RWPE2 (cell line): ENCODE measurements at places on chromosomes 2 and 18.

GRCh38 chr2:177629357-177630024, 236.9 kb downstream of the AGPS start:
- H3K27ac ChIP-seq = no peak overlapping the region
- no peak overlapping the region for H3K4me3 ChIP-seq
- no peaks in the 10 kb centered on the region for H3K36me3 ChIP-seq
- H3K4me1 ChIP-seq = no peaks in the 10 kb centered on the region

DNA sequence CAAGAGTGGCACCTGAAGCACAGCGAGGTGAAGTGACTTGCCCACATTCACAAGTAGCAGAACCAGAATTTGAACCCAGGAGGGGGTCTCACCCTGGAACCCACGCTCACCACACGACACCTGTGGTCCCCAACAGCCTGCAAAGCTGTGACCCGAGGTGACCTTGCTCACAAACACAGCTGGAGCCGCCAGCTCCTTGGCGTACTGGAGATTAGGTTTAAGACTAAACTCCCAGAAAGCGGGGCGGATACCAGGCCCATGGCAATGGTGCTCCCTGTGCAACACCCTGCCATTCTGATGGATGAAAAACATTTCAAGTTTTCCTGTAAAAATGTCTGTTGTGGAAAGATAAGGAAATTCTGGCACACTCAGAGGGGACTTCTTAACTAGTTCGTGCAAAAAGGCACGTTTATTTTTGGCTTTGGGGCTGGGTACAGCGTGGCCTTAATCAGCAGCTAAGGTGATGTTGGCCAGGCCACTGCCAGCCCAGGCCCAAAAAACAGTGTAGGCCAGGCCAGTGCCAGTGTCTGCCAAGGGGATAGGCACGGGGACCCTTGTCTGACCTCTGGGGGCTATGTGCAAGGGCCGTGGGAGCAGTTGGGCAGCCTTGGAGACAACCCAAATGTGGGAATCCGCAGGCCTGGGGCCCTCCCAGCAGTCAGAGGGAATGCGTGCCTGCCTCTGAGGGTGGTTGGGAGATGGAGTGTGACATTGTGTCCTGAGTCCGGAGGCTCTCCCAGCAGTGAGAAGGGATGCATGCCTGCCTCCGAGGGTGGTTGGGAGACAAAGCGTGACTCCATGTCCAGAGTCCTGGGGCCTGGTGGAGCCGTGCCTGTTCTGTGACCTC, 185.0 kb upstream of the HS6ST1 start:
- H3K36me3 ChIP-seq = no peaks in the 10 kb centered on the region
- H3K4me1 ChIP-seq = no peaks in the 10 kb centered on the region
- no peak overlapping the region for H3K4me3 ChIP-seq
- no peak overlapping the region for H3K27ac ChIP-seq
- no peaks in the 10 kb centered on the region for H3K27me3 ChIP-seq

DNA sequence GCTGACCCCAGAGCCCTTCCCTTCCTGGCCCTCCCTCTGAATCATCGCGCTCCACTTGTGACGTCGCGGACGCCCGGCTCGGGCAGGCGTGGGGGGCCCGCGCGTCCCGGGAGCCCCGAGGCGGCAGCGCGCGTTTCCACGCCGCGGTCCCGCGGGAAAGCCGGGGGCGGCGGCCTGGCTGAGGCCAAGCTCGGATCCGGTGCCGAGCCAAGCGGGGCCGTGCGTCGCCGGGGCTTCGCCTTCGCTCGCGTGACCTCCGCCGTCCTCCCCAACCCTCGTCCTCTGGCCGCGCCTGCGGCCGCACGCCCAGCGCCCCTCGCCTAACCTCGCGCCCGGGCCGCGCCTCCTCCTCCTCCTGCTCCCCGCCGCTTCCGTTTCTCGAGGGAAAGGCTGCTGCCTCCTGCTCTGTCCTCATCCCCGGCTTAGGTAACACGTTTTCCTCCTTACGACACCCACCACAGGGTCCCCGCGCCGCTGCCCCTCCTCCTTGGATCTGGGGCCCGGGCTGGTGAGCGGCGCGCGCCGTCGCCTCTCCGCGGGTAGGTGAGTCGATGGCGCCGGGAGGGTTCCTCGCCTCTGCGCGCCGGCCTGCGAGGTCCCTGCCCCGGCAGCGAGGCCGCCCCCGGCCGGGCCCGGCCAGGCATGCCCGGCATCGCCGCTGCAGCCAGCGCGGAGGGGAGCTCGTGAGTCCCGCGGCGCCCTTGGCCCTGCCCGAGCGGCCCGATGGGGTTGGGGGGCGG, at the start of gene INPP1:
TSS of gene INPP1 (plus strand) at position 54 of the 740 bp plus-strand sequence. CDS start 16,514 bp downstream, outside the sequence.
- H3K4me3 ChIP-seq = peak within 1 kb of the TSS; percentile 49
- H3K4me1 ChIP-seq = peaks cover 17% of the 10 kb centered on the region
- no peaks in the 10 kb centered on the region for H3K36me3 ChIP-seq
- DNase-seq = peak; percentile 57
- H3K27ac ChIP-seq = peak within 1 kb of the TSS; percentile 46
- no peaks in the 10 kb centered on the region for H3K27me3 ChIP-seq

GRCh38 chr2:128377071-128377910, 58.6 kb upstream of the HS6ST1 start:
- no peak overlapping the region for H3K27ac ChIP-seq
- no peaks in the 10 kb centered on the region for H3K27me3 ChIP-seq
- peak; percentile 43 for DNase-seq

- H3K27ac ChIP-seq = peak overlapping the region; percentile 57
- no peaks in the 10 kb centered on the region for H3K36me3 ChIP-seq
- no peak overlapping the region for H3K4me3 ChIP-seq
- DNase-seq = peak; percentile 70
These were observed 32.0 kb downstream of the CTAGE1 start for GRCh38 chr18:22385718-22386117.

DNA sequence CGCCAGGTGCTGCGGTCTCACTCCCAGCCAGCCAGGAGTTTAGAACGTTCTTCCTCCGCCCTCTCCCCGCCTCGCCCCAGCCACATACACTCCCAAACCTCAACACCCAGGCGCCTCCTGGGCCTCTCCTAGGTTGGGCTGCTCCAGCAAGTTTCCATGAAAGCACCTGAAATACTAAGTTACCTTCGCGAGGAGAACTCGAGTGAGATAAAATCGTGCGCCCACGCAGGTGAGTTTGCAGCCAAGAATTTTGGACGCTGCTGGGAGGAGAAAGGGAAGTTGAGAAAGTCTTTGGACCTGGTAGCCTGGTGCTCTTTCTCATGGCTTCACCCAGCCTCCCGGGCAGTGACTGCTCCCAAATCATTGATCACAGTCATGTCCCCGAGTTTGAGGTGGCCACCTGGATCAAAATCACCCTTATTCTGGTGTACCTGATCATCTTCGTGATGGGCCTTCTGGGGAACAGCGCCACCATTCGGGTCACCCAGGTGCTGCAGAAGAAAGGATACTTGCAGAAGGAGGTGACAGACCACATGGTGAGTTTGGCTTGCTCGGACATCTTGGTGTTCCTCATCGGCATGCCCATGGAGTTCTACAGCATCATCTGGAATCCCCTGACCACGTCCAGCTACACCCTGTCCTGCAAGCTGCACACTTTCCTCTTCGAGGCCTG, at the start of gene GPR39:
TSS of gene GPR39 (plus strand) at position 83 of the 673 bp plus-strand sequence.
- H3K27ac ChIP-seq = peak within 1 kb of the TSS; percentile 89
- DNase-seq = no peak
- H3K27me3 ChIP-seq = no peaks in the 10 kb centered on the region
- H3K4me1 ChIP-seq = peaks cover 31% of the 10 kb centered on the region
- peak within 1 kb of the TSS; percentile 28 for H3K4me3 ChIP-seq
- no peaks in the 10 kb centered on the region for H3K36me3 ChIP-seq

GRCh38 chr2:159114835-159115234, 146.4 kb downstream of the TANC1 start:
- H3K27me3 ChIP-seq = no peaks in the 10 kb centered on the region
- no peaks in the 10 kb centered on the region for H3K36me3 ChIP-seq
- no peak for DNase-seq
- peaks cover 5% of the 10 kb centered on the region for H3K4me1 ChIP-seq
- H3K27ac ChIP-seq = no peak overlapping the region

- H3K36me3 ChIP-seq = no peaks in the 10 kb centered on the region
- H3K4me3 ChIP-seq = peak overlapping the region; percentile 36
- no peaks in the 10 kb centered on the region for H3K4me1 ChIP-seq
- no peak overlapping the region for H3K27ac ChIP-seq
These were observed 879 bp downstream of the TMEM178A start for GRCh38 chr2:39666491-39667101.

GRCh38 chr2:600542-601386, 76.4 kb downstream of the TMEM18 start:
- H3K27ac ChIP-seq = no peak overlapping the region
- H3K4me1 ChIP-seq = peaks cover 6% of the 10 kb centered on the region
- H3K36me3 ChIP-seq = no peaks in the 10 kb centered on the region

DNA sequence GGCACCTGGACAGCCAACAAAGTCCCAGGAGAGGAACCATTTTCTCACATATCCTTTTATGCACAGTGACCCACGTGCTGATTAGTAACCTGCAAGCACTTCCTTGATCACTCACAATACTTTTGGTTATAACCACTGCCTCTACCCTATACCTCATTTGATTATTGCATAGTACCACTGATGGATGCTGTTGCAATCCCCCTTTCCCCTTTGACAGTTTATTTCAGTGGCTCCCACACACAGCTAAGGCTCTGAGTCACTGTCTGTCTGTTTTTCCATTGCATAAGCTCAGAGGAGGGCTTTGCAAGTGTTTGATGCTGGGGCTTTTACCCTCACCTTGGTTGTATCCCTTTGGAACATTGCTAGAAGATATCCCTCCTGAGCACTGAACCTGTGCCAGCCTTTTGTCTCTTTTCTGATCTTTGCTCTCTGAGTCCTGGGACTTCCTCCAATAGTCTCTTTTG, 101.7 kb upstream of the RBBP8 start:
- no peak overlapping the region for H3K4me3 ChIP-seq
- no peaks in the 10 kb centered on the region for H3K27me3 ChIP-seq
- DNase-seq = no peak

DNA sequence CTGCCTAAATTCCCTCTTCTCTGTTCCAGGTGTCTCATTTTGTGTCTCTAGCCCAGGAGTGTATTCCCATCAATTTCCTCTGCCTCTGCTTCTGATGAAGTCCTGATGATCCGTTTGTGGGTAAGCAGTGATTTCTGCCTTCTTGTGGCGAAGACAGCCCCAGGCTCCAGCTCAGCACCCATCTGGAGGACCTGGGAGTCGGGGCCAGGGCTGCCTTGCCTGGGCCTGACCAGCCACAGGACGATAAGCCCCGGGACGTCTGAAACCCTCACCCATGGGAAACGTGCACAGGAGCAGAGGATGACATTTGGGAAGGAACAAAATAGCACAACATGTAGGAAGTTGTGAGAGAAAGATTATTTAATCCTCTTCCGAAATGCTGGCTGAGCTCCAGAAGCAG, 206.9 kb downstream of the FBXO15 start:
- no peaks in the 10 kb centered on the region for H3K27me3 ChIP-seq
- no peaks in the 10 kb centered on the region for H3K4me1 ChIP-seq
- H3K36me3 ChIP-seq = no peaks in the 10 kb centered on the region
- DNase-seq = no peak
- H3K4me3 ChIP-seq = no peak overlapping the region
- no peak overlapping the region for H3K27ac ChIP-seq

GRCh38 chr2:219071131-219071816, 10.6 kb upstream of the IHH start:
- no peaks in the 10 kb centered on the region for H3K36me3 ChIP-seq
- H3K4me3 ChIP-seq = no peak overlapping the region
- no peak for DNase-seq
- no peaks in the 10 kb centered on the region for H3K27me3 ChIP-seq
- peaks cover 5% of the 10 kb centered on the region for H3K4me1 ChIP-seq
- no peak overlapping the region for H3K27ac ChIP-seq

GRCh38 chr18:23981369-23981980, 33.1 kb upstream of the TTC39C start:
- peaks cover 2% of the 10 kb centered on the region for H3K27me3 ChIP-seq
- H3K4me1 ChIP-seq = no peaks in the 10 kb centered on the region
- no peak for DNase-seq
- H3K36me3 ChIP-seq = no peaks in the 10 kb centered on the region
- no peak overlapping the region for H3K27ac ChIP-seq

- no peak overlapping the region for H3K4me3 ChIP-seq
- no peaks in the 10 kb centered on the region for H3K4me1 ChIP-seq
- H3K36me3 ChIP-seq = no peaks in the 10 kb centered on the region
- H3K27ac ChIP-seq = no peak overlapping the region
- DNase-seq = no peak
These were observed 33.8 kb upstream of the NFATC1 start for GRCh38 chr18:79361766-79362522.

DNA sequence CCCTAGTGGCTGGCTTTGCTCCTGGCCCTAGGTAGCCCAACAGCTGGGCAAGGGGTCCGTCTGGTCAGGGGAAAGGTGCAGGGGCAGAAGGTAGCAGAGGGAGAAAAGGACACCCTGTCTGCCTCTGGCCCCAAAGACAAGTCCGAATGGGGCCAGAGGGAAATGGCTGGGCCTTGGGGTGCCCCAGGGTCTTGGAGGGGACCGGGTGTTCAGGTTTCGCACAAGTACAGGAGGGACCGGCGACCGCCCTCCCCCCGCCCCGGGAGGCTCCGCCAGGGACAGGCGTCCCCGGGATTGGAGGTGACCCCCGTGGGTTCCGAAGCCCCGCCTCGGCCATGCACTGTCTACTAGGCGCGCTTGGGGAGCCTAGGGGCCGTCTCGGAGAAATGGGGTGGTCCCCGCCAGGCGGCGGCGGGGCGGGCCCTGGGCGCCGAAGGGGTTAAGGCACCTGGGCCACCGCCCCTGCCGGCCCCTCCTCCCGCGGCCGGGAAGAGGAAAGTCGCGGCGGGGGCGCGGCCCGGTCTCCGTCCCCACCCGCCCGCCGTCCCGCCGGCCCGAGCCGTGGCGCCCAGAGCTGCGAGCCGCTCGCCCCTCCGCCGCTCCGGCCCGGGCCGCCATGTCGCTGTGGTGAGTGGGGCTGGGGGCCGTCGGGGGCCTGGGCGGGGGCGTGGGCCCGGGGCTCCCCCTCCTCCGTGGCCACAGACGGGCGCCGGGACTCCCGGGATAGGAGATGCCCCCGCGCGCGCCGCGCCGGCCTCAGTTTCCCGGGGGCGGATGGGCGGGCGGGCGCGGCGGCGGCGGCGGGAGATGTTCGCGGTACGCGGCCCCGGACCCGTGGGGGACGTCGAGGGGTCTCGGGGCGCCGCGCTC, at the start of gene B3GNT7:
TSS of gene B3GNT7 (plus strand) at position 523 of the 870 bp plus-strand sequence. CDS start at position 617, 94 bp downstream.
- H3K36me3 ChIP-seq = no peaks in the 10 kb centered on the region
- no peaks in the 10 kb centered on the region for H3K4me1 ChIP-seq
- H3K4me3 ChIP-seq = peak within 1 kb of the TSS; percentile 33
- H3K27ac ChIP-seq = no peak within 1 kb of the TSS

DNA sequence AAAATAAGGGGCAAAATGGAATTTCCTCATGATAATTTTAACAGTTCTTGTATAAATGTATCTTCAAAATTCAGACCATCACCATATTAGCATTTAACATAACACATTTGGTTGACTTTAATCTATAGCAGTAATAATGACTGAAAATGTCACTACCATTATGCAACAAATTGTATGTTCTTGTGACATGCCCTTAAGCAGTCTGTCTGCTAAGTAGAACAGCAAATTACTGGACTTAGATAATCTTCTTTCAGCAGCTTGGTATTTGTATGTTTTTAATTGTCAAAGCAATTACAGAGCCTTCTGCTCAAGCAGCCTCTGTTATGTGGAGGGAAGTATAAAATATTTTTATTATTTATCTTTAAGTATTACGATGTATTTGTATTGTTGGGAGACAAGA, 214.3 kb upstream of the NXPH2 start:
- H3K27me3 ChIP-seq = no peaks in the 10 kb centered on the region
- H3K4me3 ChIP-seq = no peak overlapping the region
- no peak for DNase-seq

- H3K36me3 ChIP-seq = no peaks in the 10 kb centered on the region
- no peaks in the 10 kb centered on the region for H3K4me1 ChIP-seq
- no peak overlapping the region for H3K27ac ChIP-seq
These were observed 223.7 kb downstream of the SOX11 start for GRCh38 chr2:5915881-5916310.

- no peak overlapping the region for H3K27ac ChIP-seq
- no peak for DNase-seq
- no peak overlapping the region for H3K4me3 ChIP-seq
- H3K4me1 ChIP-seq = peaks cover 17% of the 10 kb centered on the region
These were observed 157.5 kb downstream of the ZEB2 start for GRCh38 chr2:144362401-144362800.
